Activated CD4-positive, alpha-beta T cell treated with anti-CD3 and anti-CD28 coated beads, Interleukin-2, amount 50 U/mL, for 48 hours (primary cell): ENCODE measurements at places on chromosomes 3 and 15.
A peak's percentile ranks its signal among the peaks of the same experiment; 100 is the strongest.

- DNase-seq = no peak
These were observed 1034.6 kb downstream of the DIPK2A start for GRCh38 chr3:145006271-145006670.

DNA sequence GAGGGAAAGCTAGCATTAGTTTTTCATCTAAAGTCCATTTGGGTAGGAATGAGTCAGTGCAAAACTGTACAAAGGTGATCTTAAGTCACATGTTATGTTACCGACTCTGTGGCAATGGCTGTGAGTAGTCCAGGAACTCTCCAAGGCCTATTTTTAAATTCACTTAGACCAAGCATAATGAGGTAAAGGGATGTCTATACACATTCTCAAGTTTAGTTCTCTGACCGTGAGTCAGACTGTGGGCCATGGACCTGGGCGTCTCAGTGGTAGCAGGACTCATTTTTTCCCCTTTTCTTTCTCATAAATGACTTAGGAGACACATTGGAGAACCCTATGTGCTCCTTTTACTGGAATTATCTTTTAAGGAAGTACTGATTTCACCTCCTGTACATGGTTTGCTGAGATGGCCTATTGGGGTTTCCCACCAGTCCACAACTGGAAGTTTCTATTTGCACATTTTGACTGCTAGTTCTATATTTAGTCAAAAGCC, 488.7 kb upstream of the TPRG1 start:
- peak; percentile 54 for DNase-seq

DNA sequence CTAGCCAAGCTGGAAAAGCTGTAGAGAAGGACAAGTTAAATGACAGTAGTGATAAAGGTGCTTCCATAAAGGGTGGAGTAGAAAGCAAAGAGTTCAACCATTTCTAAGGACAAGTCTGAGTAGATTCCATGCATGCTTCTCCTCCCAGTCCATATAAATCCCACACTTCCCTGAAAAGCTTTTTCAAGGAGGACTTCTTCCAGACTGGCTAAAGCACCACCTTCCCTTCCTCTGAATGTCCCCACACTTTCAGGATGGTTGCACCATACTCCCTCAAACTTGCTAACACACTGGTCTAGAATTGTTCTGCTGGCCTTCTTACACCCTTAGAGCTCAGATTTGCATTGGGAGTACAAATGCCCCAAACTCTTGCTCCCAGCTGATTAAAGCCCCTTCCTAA, 40.9 kb downstream of the FBN1 start:
- no peak for DNase-seq

- DNase-seq = no peak
These were observed 1.7 kb downstream of the TMEM212 start for GRCh38 chr3:171844873-171845272.

GRCh38 chr15:72591361-72591760, 63.1 kb upstream of the GOLGA6B start:
- DNase-seq = no peak

DNA sequence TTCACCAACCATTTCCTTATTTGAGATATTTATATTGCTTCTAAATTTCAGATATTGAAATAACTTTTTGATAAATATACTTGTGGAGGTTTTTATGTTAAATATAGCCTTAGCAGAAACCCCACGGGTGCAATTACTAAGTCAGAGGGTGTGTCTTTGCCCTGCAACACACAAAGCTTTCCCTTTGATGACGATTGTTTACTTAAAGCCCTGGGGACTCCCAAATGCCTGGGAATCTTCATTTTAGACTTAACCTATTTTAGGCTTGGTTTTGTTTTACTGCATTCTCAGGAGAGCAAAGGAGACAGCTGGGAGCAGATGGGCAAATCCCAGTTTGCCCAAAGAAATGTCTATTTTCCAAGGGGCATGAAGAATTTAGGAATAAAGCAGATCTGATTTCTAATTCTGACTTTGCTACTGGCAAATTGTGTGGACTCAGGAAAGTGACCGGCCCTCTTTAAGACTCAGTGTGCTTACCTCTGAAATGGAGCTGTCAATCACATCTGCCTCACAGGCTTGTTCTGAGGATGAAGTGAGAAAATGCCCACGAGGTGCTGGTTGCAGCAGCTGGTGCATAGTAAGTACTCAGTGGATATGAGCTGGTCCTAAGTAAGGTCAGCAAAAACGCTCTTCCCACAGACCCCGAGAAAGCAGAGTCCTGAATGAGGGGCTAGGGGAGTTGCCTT, 49.3 kb upstream of the CA12 start:
- no peak for DNase-seq

DNA sequence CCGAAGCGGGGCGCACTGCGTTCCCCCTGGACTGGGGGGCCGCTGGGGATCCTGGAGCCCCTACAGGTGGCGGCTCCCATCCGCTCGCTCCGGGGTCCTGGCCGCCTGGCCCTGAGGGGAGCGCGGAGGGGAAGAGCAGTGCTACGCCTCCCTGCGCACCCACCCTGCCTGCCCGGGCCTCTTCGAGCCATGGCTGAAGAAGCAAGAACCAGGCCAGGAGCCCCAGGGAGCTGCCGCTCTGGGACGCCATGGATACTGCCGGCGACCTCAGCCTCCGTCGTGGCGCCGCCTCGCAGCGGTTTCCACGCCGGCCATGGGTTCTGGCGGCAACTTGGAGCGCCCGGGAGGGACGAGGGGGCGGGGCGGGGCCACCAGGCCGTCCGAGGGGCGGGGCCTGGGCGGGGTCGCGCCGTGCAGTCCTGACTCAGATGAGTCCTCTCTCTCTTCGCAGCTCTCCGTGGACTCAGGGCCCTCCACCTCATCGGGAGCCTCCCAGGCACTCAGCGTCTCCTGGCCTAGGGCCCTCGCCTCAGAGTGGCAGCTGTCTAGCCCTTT, 50.9 kb downstream of the MYL3 start:
- DNase-seq = peak; percentile 84

- no peak for DNase-seq
These were observed 56.2 kb downstream of the FHIT start for GRCh38 chr3:61194892-61195538.

GRCh38 chr15:36903922-36904556, 196.3 kb downstream of the MEIS2 start:
- no peak for DNase-seq

- DNase-seq = peak; percentile 71
These were observed at the start of gene IGSF11 for GRCh38 chr3:119034256-119035013. Gene IGSF11 (minus strand): TSS chr3:119034846. CDS start chr3:119034582, 264 bp downstream.

- DNase-seq = no peak
These were observed 21.0 kb upstream of the CTXND1 start for GRCh38 chr15:80272987-80273386.

DNA sequence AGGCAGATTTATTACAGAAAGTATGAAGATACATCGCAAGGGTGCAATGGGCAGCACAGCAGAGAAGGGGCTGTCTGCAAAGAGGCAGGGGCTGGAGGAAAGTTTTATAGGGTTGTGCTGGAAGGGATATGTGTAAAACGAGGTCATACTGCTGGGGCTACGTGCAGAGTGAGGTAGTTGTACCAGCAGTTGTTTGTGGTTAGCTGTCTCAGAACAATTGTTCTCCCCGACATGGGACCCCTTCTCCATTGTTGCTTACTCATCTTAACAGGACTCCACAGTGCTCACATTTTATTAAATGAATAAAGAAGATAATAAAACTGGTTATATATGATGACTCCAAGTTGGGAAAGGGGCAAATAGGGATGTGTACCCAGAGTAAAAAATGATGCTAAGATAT, 49.4 kb downstream of the GTPBP8 start:
- DNase-seq = no peak

DNA sequence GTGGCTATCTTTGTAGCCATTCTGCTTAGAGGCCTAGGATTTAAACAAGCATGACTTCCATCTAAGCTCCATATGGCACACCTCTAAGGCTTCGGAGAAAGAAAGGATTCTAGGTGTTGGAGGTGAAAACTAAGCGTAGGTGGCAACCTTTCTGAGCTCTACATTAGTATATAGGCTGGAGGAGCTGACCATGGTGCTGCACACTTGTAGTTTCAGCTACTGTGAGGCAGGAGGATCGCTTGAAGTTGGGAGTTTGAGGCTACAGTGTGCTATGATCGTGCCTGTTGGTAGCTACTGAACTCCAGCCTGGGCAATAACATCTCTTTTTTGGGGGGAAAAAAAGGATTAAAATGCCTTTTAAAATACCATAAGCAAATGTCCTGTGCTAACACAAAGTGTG, 7.4 kb downstream of the EAF1 start:
- DNase-seq = no peak

DNA sequence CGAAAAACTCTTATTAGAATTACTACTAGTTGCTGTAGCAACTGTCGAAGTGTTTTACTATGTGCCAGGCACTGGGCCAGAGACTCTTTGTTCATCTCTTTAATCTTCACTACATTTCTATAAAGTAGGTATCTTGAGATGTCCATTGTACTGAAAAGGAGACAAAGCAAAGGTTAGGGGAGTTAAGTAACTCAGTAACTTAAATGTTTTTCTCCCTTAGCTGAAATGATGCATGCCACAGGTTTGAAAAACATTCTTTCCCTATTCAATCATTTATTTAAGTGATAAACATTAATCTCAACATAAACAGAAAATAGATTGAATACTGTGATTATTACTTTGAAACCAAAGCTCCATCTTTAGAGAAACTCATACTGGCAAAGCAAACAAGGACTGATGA, 776.2 kb downstream of the FHIT start:
- DNase-seq = no peak

DNA sequence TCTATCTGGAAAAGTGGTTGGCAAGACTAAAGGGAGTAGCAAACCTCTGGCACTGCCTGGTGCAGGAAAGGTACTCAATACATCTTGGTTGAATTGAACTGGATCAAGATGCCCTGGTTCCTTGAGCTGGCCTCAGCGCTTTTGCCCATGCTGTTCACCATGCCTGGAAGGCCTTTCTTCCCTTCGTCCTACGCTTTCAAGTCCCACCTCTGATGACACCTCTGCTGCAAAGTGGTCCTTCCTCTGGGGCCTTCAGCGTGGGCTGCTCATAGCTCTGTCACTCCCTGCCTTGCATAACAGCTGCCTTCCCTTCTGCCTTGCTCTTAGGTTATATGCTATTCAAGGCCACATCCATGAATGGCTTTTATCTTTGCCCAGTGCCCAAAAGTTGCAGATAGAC, 23.0 kb downstream of the ITGA11 start:
- no peak for DNase-seq

DNA sequence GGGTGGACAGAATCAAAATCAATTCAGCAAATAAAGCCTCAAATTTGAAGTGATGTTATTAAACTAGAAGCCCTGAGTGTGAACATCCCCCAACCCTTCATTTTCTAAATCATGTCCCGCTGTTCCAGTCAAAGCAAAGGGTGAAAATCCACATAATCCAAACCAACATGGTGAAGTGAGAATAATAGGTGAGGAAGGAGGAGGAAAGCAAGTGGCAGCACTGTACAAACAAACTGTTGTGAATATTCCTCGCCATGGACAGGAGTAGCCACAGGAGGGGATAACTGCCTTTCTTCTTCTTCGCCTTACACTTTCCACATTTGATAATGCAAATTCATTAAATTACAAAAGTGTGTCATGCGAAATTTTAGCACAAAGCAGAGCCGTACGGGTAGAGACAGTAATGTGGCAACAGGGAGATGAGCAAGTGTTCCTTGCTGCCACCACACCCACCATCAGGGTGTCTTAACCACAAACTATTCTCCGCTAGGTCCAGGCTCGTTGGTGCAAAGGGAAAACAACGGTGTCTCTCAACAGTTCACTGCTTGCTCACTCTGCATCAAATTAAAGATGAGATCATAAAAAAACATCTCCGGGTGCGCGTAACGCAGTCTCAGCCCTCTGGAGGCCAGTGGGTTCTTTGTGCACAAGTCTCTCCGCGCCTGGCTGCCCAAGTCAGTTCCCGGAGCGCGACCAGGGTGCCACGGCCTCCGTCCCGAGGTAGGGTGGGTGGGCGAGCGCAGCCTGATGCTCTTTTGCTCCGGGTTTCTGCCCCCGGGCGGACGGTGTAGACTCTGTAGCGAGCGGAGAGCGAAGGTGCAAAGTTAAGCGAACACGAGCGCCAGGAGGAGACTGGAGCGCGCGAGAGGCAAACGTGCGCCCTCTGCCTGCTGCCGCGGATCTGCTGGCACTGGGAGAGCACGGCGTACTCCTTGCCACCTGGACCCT, 6.7 kb downstream of the EPHA3 start:
- peak; percentile 43 for DNase-seq

DNA sequence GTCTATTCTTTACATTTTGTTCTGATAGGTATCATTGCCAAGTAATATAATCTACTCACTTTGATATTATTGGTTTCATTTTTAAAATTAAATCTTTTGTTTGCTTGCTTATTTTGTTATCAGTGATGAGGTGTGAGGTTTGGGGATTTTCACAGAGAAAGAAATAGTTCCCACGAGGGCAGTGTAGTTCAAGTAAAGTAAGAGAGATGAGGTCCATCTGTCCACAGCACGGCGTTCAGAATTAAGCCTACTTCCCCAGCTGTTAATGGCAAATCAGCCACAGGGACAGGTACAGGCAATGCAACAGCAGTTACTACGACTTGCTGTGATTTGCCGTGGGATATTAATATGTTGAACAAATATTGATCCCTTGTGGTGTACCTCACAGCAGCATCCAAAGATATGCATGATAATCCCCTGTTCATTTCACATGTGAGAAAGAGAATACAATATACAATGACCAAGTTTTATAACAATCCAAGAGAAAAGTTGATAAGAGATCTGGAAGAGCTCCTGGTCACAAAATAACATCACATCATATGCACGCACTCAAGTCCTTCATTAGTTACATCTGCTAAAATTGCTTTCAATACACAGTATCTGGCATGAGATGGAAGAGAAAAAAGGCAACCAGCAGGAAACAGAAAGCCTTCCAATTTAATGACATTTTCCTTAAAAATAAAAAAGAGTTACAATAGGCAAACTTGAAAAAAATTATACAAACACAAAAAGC, 131.6 kb downstream of the TUSC7 start:
- no peak for DNase-seq
